Lung (tissue), 17 donors: ENCODE measurements at places on chromosomes 3 and 15.
A peak's percentile ranks its signal among the peaks of the same experiment; 100 is the strongest.

GRCh38 chr15:38229705-38230310, 22.8 kb upstream of the SPRED1 start:
- H3K27me3 ChIP-seq = no peaks in the 10 kb centered on the region
- DNase-seq = no peak
- H3K4me1 ChIP-seq = no peaks in the 10 kb centered on the region
- no peaks in the 10 kb centered on the region for H3K36me3 ChIP-seq
- no peak overlapping the region for H3K4me3 ChIP-seq
- no peak overlapping the region for H3K27ac ChIP-seq

- H3K27ac ChIP-seq = no peak overlapping the region
- no peaks in the 10 kb centered on the region for H3K4me1 ChIP-seq
- DNase-seq = peak; percentile 72
- H3K4me3 ChIP-seq = no peak overlapping the region
- H3K27me3 ChIP-seq = no peaks in the 10 kb centered on the region
- no peaks in the 10 kb centered on the region for H3K36me3 ChIP-seq
Measured at GRCh38 chr3:54046641-54047214, 75.6 kb upstream of the CACNA2D3 start.

DNA sequence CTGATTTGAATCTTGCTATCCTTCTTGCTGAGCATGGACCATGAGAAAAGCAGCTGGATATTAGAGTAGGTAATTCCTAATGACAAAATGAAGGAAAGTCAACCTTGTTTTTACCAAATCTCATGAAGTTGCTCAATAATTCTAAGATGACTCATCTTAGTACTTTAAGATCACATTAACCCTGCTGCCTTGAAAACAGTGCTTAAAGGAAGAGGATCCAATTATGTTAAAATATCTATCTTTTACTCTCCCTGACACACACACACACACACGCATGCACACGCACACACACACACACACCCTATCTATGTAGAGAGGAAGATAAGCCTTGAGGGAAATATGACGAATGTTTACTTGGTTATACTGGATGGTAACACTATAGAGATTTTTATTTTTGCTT, 16.0 kb upstream of the MYO1E start:
- no peak overlapping the region for H3K27ac ChIP-seq
- no peak overlapping the region for H3K4me3 ChIP-seq
- no peaks in the 10 kb centered on the region for H3K27me3 ChIP-seq
- no peak for DNase-seq
- H3K4me1 ChIP-seq = no peaks in the 10 kb centered on the region
- H3K36me3 ChIP-seq = no peaks in the 10 kb centered on the region

DNA sequence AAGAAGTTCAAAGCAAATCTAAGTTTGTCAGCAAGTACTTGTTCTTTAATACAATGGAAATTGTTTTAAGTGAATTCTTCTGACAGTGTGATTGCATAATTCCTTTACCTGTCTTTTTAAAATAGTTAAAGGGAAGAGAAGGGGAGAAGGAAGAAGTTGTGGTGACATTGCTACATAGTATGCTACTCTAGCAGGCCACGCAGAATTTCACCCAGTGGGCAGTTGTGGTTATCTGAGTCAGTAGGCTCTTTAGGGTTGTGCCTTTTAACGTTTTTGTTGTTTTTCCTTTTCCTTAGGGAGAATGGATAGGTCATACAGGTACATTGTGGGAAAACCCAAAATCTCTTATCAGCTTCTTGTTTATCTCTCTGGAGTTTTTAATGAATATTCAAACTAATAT, 40.4 kb downstream of the KIF15 start:
- H3K27me3 ChIP-seq = no peaks in the 10 kb centered on the region
- peaks cover 3% of the 10 kb centered on the region for H3K36me3 ChIP-seq
- no peak overlapping the region for H3K27ac ChIP-seq
- H3K4me1 ChIP-seq = no peaks in the 10 kb centered on the region
- DNase-seq = no peak
- H3K4me3 ChIP-seq = no peak overlapping the region

DNA sequence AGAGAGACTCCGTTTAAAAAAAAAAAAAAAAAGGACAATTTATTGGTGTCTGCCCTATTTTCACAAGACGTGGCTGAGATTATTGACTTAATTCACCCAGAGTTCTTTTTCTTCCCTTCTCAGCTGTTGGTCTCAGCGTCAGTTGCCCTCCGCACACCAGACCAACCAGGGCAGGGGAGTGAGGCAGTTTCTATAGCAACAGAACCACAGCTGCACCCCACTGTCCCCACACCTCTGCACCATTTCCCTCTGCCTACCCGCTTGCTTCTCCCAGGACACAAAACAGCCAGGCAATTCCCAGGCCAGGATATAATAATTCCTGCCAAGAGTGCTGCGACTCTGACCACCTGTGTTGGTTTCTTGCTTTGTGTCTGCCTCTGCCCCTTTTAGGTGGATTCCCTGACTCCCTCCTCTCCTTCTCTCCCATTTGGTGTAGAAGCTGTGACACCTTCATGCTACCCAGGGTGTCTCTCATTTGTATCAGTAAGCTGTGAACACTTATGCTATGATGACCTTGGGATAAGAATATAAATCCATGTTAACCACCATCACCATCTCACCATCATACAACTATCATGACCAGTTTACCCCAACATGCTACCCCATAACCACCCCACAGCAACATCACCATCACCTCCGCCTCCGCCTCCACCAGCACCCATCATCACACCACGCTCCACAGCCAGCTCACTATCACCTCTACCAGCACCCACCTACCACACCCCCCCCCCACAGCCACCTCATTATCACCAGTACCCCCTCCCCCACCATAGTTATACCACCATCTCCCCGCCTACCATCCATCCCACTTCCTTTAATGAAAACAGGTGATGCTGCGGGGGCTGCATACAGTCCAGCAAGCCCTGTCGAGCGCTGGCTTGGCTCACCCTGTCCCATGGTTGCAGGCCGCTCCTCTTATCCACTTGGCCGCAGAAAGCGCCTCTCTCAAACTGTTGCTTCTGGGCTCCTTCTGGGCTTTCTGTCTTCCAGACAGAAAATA, 589 bp downstream of the EPB42 start:
- no peaks in the 10 kb centered on the region for H3K4me1 ChIP-seq
- H3K27me3 ChIP-seq = no peaks in the 10 kb centered on the region
- no peak overlapping the region for H3K4me3 ChIP-seq
- no peaks in the 10 kb centered on the region for H3K36me3 ChIP-seq
- no peak for DNase-seq

GRCh38 chr3:9912294-9912935, 4.5 kb upstream of the IL17RC start:
- H3K4me1 ChIP-seq = peaks cover 16% of the 10 kb centered on the region
- no peaks in the 10 kb centered on the region for H3K27me3 ChIP-seq
- H3K4me3 ChIP-seq = no peak overlapping the region

DNA sequence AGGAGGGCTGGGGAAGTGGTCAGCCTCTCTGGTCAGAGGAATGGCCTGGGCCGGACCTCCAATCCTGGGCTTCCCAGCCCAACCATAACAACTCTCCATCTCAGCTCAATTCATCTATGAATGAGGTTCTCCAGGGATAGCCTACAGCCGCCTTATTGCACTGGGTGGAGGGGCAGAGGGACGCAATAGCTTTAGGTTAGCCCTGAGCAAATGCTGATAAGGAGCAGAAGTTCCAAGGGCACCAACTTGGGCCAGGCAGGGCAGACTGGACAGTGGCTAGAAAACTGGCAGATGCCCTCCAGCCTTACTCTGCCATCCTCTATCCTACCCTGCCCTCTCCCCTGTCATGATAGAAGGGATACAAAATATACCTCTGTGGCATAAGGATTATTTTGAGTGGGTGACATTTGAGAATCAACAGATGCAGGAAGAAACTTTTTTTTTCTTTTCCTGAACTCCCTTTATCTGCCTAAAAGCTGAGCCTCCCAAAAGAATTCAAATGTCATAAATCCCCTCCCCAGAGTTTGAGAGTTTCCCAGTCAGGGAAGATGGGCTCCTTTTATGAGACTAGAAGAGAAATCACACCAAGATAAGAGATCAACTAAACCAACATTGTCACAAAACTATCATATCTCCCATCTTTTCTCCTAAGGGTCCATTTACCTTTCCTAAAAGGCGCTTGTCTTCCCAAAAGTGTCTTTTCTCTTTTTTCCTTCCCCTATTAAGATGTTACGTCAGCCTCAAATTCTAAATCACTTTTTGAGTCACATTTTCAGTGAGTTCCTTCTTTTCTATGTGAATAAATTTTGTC, 40.4 kb upstream of the C15orf39 start:
- no peaks in the 10 kb centered on the region for H3K27me3 ChIP-seq
- no peak overlapping the region for H3K27ac ChIP-seq
- no peak overlapping the region for H3K4me3 ChIP-seq
- H3K36me3 ChIP-seq = no peaks in the 10 kb centered on the region
- no peaks in the 10 kb centered on the region for H3K4me1 ChIP-seq

DNA sequence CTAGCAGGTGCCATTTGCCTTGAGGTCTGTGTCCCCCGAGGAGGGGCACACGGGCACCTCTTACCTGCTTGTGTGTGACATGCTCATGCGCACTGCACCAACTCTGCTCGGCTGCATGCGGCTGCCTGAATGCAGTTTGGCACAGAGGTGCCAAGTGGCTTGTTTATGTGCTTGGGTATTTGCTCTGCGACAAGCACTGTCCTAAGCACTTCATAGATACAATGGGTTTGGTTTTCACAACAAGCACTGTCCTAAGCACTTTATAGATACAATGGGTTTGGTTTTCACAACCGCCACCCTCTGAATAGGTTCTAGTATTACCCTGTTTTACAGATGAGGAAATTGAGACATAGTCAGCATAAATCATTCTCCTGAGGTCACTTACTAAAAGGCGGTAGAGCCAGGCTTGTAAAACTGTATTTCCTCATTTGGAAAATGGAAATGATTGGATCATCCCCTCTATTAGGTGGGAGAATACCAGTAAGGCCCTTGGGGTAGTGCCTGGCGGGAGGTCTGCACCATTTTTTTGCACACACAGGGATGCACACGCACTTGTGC, 487 bp downstream of the ITIH4 start:
- no peaks in the 10 kb centered on the region for H3K36me3 ChIP-seq
- no peaks in the 10 kb centered on the region for H3K27me3 ChIP-seq
- H3K27ac ChIP-seq = no peak overlapping the region
- peaks cover 3% of the 10 kb centered on the region for H3K4me1 ChIP-seq

- peaks cover 21% of the 10 kb centered on the region for H3K4me1 ChIP-seq
- H3K27ac ChIP-seq = no peak overlapping the region
- no peaks in the 10 kb centered on the region for H3K27me3 ChIP-seq
- no peak for DNase-seq
Measured at GRCh38 chr3:156760333-156760732, 65.8 kb upstream of the LEKR1 start.

GRCh38 chr3:59189526-59189925, 139.7 kb upstream of the CFAP20DC start:
- no peak overlapping the region for H3K4me3 ChIP-seq
- no peak for DNase-seq
- no peaks in the 10 kb centered on the region for H3K27me3 ChIP-seq
- H3K4me1 ChIP-seq = peaks cover 13% of the 10 kb centered on the region

GRCh38 chr3:189714991-189715961, 84.1 kb downstream of the TP63 start:
- H3K4me1 ChIP-seq = peaks cover 7% of the 10 kb centered on the region
- DNase-seq = no peak
